ENCODE measurements at places on chromosomes 3 and 15.

GRCh38 chr3:11152301-11152700 is 2.0 kb upstream of the HRH1 start:
- no peak for DNase-seq

GRCh38 chr15:38954090-38954489 is 389.5 kb upstream of the RASGRP1 start:
- no peak for DNase-seq

DNA sequence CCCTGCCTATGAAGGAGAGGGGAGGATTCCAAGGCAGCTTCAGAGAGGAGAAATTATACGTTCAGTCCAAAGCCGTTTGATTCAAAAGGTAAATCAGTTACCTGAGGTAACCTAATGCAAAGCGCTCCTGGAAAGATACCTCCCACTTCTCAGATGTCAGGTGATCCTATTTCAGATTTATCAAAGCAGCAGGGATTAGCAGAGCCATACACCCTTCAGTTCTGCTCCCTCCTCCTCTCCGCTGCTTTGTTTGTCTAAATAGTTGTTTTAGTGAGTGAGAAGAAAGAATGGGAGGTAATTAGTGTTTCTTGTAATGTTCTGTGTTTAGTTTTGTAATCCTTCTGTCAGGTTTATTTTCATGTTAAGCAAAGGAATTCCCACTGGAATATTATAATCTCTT is 81.1 kb downstream of the SOX14 start:
- no peak for DNase-seq

DNA sequence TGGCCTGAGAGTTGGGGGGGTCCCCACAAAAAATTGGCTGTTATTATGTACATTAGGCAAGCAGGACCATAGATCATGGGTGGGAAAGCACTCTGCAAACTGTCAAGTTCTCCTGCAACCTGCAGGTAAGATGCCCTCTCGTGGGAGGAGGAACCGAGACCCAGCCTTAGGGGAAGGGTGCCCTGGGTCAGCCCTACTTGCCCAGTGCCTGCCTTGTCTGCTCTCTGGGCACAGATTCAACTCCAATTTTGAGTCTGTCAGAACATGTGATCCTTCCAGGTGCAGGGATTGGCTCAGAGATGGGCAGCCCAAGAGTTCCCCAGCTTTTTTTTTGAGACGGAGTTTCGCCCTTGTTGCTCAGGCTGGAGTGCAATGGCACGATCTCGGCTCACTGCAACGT is 99.2 kb downstream of the PLXNA1 start:
- DNase-seq = no peak

DNA sequence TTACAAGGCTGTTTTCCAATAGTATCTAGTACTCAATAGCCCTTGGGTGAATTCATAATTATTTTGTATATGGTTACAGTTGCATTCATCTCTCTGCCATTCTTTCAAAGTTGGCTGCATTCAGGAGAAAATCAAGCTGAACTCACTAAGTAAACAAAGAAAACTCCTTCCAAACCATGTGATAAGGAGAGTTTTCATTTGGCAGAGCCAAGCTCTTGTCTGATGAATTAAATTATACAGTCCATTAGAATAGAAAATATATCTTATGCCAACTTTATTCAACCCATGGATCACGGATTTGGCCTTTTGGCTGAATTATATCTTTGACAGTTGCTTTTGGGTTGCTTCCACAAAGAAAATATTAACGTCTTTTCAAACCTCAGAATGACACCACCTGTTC is 272.3 kb upstream of the ROBO1 start:
- no peak for DNase-seq

DNA sequence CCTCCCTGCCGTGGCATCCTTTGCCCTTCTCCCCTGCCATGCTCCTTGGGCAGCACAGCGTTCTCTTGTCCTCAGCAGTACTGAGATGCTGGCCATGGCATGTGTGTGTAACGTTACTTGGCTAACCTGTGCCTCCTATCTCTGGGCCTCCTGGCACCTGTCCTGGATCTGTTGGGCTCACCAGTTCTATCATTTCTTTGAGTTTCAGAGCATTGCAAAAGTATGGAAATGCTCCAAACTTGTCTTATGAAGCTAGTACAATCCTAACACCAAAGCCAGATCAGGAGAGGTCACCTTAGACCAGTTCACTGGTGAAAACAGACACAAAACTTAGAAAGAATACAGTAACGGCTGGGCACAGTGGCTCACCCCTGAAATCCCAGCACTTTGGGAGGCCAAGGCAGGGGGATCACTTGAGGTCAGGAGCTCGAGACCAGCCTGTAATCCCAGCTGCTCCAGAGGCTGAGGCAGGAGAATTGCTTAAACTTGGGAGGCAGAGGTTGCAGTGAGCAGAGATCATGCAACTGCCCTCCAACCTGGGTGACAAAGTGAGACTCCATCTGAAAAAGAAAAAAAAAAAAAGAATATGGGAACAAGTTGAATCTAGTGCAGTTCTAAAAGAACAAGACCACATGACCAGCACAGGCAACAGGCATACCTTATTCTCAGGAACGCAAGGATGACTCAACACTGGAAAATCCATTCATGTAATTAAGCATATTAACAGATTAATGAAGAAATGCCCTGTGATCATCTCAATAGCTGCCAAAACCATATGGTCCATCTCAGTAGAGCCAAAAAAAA is 62.4 kb upstream of the TRPM1 start:
- DNase-seq = no peak

DNA sequence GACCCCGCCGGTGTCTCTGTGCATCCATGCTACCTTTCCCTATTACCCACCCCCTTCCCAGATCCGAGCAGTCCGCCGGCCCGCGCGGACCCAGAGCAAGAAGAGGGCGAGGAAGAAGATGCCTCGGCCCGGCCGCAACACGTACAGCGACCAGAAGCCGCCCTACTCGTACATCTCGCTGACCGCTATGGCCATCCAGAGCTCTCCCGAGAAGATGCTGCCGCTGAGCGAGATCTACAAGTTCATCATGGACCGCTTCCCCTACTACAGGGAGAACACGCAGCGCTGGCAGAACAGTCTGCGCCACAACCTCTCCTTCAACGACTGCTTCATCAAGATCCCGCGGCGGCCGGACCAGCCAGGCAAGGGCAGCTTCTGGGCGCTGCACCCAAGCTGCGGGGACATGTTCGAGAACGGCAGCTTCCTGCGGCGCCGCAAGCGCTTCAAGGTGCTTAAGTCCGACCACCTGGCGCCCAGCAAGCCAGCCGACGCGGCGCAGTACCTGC is 788 bp downstream of the FOXB1 start:
- no peak for DNase-seq

- DNase-seq = no peak
Measured at GRCh38 chr3:98807561-98807960, 44.4 kb downstream of the ST3GAL6 start.

GRCh38 chr15:49235446-49236124 is 65.5 kb downstream of the GALK2 start:
- DNase-seq = peak; percentile 97
